ENCODE measurements at places on chromosomes 12 and 14.

- DNase-seq = no peak
Observed at GRCh38 chr14:77599889-77600288, 16.5 kb downstream of the SPTLC2 start.

GRCh38 chr12:45622210-45622937, 107.1 kb upstream of the ARID2 start:
- no peak for DNase-seq

- DNase-seq = no peak
Observed at GRCh38 chr12:45794422-45794821, 64.9 kb downstream of the ARID2 start.

DNA sequence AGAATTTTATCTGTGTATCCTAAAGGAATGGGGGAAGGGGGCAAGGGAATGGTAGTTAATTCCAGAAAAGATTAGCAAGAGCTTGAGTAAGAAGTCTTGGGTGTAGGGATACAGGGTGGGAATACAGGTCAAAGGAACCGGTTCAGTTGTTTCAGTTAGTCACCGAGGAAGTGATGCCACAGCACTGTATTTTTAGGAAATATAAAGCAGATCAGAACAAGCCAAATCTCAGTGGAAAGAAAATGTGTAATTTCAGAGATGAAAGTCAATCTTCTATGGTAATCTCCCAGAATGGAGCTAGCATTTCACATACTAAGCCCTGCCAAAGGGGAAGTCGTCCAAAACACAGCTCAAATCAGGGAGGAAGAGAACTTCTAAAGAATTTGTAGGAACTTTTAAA, 4.7 kb upstream of the TUBA1C start:
- DNase-seq = no peak

- no peak for DNase-seq
Observed at GRCh38 chr14:23434488-23435222, 805 bp downstream of the MYH7 start.

DNA sequence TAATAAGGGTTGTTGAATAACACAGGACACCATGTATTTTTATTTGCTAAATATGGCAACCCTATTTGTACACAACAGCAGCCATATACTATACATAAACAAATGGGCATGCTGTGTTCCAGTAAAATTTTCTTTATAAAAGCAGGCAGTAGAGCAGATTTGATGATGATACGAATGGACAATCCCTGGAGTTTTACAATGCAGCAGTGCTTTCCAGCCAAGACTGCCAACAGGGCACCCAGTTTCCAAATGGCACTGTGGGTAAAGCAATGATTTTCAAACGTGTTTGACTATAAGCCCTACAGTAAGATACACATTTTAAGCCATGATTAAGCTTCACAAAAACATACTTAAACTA, 282.7 kb downstream of the NUAK1 start:
- no peak for DNase-seq

DNA sequence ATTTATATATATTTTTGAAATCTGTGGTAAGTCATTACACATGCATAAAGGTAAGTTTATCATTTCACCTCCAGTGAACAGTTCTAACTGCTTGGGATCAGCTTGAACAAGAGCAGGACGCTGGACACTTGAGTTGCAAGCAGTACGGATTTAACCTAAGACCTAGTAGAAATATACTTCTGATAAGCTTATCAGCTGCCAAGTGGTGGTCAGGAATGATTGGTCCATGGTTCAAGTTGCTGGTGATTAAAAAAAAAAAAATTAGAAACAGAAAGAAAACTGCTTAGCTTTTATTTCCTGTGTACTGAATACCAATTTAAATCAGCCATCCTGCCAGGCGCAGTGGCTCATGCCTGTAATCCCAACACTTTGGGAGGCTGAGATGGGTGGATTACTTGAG, 88.6 kb downstream of the AEBP2 start:
- DNase-seq = no peak

- DNase-seq = no peak
Observed at GRCh38 chr12:11601647-11602046, 47.8 kb upstream of the ETV6 start.

- no peak for DNase-seq
Observed at GRCh38 chr12:132077322-132078100, 66.6 kb downstream of the DDX51 start.

GRCh38 chr12:91954326-91954725, 191.3 kb downstream of the BTG1 start:
- DNase-seq = no peak

DNA sequence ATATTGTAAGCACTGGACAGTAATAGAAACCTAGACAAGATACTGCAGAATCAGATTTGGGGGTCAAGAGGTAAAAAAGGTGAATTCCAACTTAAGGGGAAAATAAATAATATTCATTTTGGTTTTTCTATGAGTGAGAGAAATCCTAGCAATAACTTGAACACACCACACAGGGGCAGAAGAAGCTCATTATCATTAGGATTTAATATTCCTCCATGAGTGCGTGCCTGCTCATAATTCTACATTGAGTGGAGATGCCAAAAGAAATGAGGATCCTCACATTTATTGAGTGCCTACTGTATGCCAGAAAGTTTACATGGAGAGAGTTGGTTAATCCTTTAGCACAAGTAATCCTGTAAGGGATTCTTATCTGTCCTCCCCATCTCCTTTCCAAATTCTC, 40.5 kb upstream of the C14orf132 start:
- peak; percentile 55 for DNase-seq

GRCh38 chr12:53729644-53730043, 2.4 kb upstream of the CALCOCO1 start:
- DNase-seq = no peak

- DNase-seq = no peak
Observed at GRCh38 chr12:98509063-98509462, 6.3 kb upstream of the TMPO start.

- no peak for DNase-seq
Observed at GRCh38 chr12:6968426-6968825, 2.0 kb downstream of the PHB2 start.

DNA sequence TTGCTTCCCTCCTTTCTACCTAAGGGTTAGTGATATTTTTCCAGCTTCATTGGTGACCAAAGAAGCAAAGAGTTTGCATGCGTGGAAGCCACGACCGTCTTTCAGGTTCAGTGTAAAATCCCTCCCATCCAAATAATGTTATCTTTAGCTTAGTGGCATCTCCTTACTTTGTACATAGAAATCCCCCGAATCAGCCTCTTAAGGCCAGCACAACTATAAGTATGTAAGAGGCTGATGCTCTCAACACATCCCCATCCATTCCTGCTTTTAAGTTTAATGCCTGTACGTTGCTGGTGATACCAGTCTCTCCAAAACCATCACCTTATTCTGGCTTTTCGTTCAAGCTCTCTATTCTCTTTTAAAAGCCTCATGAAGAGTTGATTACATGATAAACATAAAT, 14.6 kb downstream of the CDKN1B start:
- DNase-seq = no peak

DNA sequence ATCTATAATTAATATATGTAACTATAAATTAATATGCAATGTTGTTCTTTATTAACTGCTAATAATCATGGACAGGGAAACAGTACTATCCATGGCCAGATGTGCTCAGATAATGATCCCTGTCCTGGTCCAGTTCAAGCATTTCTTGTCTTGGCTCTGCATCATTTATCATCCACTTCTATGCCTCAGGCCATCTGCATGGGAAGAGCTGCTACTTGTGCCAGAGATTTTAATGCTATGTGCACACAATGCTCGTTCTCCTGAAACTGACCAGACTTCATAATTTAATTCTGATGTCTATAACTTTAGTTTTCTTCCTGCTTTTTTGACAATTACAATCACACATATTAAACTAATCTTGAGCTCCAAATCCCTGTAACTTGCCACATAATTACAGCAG, 11.2 kb upstream of the TMX1 start:
- DNase-seq = no peak

DNA sequence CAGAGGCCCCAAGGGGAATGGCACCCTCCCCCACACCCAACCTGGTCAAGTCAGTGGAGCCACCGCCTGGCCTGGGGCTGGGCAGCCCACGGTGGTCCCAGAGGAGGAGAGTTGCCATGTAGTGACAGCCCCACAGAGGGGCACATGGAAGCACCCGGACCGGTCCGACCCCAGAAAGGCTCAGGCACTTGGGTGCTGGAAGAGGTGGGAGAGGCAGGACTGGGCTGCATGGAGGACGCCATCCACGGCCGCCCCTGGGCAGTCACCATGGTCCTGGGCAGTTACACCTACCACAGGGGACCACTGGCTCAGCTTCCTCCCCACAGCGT, 37.9 kb upstream of the TMEM179 start:
- DNase-seq = no peak

- no peak for DNase-seq
Observed at GRCh38 chr14:103545219-103545914, 16.4 kb downstream of the TRMT61A start.

DNA sequence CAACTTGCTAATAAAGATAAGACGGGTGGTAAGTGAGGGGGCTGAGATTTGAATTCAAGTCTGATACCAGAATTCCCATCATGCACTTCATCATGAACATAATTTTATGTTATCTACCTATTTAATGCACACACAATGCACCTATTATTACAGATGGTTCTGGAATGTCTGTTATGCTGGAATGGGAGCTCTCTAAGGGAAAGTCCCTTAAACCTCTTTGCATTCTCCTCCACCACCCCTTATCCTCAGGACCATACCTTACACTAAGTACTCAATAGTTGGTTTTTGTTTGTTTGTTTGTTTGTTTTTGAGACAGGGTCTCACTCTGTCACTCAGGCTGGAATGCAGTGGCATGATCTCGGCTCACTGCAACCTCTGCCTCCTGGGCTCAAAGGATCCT, 7.0 kb upstream of the MSI1 start:
- no peak for DNase-seq

DNA sequence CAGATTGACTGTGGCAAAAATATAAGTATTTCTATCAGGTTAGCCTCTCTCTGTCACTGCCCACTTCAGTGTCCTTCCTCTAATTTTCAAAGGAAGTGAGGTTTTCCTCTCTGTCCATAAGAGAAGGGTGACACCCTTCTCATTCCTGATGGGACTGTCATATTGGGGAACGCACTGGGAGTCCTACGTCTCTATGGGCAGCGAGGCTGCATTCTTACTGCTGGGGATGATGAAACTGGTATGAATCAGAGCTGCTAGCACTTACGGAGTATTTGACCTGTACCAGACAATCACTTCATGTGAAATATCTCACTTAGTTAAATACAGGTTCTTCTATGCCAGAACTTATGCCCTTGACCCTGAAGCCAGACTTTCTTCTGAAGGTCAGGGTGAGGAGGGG, 436.3 kb downstream of the DPF3 start:
- no peak for DNase-seq

GRCh38 chr14:31527546-31527945, 33.7 kb upstream of the NUBPL start:
- no peak for DNase-seq

GRCh38 chr14:89279649-89280232, 137.3 kb downstream of the FOXN3 start:
- DNase-seq = no peak

- no peak for DNase-seq
Observed at GRCh38 chr12:27971606-27972005, 927 bp downstream of the PTHLH start.

DNA sequence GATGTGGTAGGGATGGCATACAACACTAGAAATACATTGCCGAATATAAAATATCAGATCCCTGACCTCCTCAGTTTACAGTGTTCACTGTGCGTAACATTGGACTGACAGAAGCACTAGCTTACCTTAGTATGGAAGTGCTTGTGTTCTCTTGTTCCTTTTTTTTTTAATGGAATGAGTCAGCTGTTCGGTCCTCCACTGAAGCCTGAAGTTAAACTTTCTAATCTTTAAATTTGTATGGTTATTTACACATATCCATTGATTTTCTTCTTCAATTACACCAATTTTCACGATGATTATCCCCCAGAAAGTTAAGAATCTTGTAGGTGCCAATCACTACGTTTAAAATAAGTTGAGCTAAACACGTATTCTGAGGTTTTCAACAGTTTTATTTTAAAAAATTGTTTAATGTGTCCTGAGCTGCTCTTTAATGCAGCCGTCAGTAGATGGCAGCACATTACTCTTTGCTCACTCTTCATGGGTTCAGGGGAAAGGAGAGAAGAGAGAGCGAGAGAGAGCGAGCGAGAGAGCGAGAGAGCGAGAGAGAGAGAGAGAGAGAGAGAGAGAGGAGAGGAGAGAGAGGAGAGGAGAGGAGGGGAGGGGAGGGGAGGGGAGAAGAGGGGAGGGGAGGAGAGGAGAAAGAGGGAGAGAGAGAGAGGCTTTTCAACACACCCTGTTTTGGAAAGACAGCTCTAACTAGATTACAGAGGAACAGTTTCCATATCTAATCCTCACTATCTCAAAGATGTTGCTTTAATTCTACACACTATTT, 134.7 kb upstream of the SCAF11 start:
- DNase-seq = peak; percentile 34

DNA sequence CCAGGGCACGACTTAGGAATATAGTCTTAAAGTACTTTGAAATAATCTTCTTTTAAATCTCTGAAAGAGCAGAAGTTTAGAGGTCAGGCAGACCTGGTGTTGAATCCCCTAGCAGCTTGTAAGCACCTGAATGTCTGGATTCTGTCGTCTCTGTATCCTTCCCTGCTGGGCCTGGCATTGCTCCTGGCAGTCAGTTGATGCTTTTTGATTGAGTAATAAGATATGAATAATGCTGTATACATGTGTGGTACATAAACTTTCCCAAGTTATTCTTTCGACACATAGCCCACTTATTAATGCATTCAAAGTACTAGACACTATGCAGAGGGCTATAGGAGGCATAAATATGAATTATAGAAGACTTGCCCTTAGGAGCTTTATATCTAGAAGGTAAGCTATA, 31.4 kb downstream of the EVL start:
- no peak for DNase-seq

DNA sequence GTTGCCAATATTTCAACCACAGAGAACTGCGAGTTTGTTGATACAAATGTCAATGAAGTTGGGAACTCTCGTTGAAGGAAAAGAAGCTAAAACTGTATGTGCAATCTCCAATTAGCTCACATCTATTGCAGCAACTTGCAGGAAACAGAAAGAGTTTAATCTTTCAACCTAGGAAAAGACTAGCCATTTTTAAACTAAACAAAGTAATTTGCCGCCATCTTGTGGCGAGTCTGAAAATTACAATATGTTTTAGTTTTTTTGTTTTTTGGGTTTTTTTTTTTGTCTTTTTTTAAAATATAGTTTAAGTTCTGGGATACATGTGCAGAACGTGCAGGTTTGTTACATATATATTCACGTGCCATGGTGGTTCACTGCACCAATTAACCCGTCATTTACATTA, 131.2 kb upstream of the FOXG1 start:
- peak; percentile 33 for DNase-seq

DNA sequence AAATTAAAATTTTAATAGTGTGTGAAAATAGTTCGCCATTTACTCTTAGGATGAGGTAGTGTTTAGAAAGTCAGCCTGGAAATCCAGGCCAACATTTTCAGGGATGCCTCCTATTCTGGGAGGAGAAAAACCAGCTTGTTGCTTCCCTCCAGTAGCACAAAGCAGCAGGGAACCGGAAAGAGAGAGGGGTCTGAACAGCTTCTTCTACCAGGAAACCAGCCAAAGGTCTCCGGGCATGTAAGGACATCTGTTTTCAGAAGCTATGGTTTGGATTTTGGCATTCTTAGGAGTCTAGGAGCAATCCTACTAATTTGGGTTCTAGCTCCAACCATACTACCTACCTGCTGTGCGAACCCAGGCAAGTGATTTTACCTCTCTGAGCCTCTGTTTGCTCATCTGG, 85.3 kb downstream of the DPF3 start:
- no peak for DNase-seq

- no peak for DNase-seq
Observed at GRCh38 chr12:17652436-17652835, 437.6 kb downstream of the RERGL start.

- no peak for DNase-seq
Observed at GRCh38 chr14:90444077-90444696, 47.4 kb downstream of the CALM1 start.
